ENCODE measurements at places on chromosomes 1 and 21.

DNA sequence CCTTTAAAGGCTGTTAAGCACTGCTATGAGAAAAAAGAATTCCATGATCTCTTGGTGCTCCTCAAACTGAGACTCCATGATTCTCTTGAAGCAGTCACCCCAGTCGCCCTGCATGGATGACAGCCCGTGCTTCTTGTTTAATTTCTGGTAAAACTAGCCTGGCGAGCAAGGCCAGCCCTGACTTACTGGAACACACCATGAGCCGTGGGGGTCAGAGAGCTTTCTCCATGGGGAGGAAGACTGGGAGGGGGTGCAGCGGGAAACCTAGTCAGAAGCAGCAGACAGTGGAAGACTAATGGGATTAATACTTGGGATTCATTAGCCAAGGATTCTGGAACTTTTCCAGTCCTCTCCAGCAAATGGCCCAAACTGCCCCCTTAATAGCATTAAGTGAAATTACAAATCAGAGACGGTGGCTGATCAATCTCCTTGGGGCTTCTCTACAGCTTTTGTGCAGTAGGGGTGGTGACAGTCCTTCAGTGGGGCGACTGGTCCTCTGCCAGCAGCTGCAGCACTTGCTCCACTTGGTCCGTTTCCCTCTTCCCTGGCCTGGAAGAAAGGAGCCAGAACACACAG lies 57.2 kb upstream of the LRRN2 start:
- no peak for DNase-seq

- DNase-seq = no peak
Observed at GRCh38 chr1:210587566-210587965, 258.9 kb downstream of the HHAT start.

- no peak for DNase-seq
Observed at GRCh38 chr1:85571181-85571759, 9.3 kb upstream of the CCN1 start.

- DNase-seq = no peak
Observed at GRCh38 chr1:30675761-30676160, 47.6 kb downstream of the MATN1 start.

DNA sequence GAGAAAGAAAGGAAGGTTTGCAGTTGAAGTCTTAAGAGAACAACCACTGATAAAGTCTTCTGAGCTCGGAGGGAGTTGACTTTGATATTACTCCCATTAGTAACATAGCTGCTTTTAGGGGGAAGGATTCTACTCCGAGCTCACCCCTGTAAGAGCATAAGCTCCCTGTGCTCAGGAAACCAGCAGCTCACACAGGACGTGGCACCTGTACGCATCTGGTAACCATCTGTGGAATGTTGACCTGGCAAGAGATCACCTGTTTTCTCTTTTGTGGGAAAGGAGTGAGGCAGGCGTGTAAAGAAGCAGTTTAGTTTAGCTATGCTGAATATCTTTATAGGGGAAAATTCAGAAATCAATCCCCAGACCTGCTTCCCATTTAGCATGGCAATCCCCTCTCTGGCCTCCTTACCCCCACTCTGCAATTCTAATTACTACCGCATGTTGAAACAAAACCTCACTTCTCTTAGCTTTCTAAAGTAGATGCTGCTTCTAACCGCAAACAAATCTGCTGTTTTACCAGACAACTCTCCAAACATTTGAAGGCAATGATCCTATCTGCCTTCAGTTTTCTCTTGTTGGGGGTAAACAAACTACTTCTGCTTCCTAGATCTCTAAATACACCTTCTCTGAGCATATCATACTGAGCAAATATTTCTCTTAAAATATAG lies 121.8 kb upstream of the KCNK1 start:
- no peak for DNase-seq

- DNase-seq = no peak
Observed at GRCh38 chr1:185969524-185969991, 235.4 kb downstream of the HMCN1 start.

DNA sequence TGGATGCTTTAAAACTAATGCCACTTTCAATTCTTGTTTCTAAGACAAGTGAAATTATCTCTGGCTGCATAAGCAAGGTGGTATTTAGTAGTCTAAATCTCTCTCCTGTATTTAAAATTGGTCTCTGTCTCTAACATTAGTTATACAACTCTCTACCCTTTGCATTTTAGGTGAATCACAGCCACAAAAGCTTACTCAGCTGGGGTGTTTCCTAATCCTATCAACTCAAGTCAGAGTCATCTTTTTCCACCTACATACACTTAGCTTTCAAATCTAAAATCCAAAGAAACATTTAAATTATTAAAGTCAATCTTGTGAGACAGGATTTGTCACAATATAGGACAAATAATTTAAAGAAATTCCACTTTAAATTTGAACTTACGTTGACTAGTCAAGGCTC lies 255.1 kb upstream of the CXADR start:
- no peak for DNase-seq

- no peak for DNase-seq
Observed at GRCh38 chr1:219265026-219265515, 91.4 kb downstream of the LYPLAL1 start.

DNA sequence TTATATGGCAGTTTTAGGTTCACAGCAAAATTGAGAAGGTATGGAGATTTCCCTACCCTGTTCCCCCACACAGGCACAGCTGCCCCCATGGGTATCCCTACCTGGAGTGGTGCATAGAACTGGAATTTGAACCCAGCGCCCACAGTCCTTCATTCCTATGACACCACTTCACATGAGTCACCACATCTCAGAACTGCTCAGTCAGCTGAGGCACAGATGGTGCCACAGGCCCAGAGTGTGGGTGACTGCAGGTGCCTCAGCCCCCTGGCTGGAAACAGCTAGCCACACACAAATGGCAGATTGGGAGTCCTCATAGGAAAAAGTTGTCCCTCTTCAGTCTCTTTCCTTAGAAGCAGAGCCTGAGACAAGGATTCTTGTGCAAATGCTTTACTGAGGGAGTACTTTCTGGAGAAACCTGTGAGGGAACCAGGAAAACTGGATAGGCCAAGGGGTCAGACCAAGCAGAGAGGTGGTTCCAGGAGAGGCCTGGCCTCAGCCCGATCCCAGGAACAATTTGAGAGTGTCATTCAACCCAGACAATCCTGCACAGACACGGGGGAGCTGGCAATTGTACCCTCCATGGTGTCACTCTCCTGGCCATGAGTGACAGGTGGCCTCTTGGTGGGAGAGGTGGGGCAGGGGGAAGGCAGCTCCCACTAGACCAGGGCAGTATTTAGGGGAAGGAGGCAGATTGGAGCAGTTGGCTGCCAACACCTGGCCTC lies 6.9 kb downstream of the PLA2G2D start:
- DNase-seq = no peak

DNA sequence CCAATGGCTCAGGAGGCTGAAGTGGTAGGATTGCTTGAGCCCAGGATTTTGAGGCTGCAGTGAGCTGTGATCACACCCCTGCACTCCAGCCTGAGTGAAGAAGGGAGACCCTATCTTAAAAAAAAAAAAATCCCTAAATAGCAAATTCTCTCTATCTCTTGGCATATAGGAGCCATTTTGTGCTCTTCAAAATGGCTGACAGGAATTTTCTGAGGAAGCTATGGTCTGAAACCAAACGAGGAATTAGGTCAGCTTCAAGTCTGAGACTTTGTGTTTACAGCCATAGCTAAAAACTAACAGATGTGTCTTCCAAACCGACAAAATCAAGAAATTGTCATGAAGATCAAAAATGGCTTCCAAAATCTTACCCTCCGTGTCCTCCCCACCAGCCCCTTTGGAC lies 10.6 kb downstream of the CD247 start:
- no peak for DNase-seq

GRCh38 chr1:32405672-32406467 lies 11.6 kb upstream of the BSDC1 start:
- DNase-seq = no peak

- no peak for DNase-seq
Observed at GRCh38 chr1:14897997-14898645, 255.4 kb upstream of the TMEM51 start.

- DNase-seq = no peak
Observed at GRCh38 chr1:88001460-88001859, 672.8 kb downstream of the LMO4 start.

GRCh38 chr1:16614361-16615252 lies 1.2 kb upstream of the NBPF1 start:
- DNase-seq = no peak

DNA sequence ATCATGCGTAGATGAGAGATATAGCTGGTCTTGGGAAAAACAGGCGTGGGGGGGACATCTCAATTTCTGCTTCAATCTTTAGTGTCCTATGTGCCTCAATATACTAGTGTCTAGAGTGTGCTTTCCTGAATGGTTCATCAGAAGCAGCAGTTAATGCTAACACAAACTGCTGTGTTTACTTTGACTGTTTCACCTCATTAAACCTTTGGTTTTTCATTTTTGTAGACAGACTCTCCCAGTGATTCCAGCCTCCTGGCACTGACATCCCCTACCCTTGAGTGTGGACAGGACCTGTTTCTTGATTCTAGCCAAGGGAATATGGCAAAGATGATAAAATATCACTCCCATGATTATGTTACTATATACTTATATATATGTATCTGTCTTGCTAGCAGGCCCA lies 37.6 kb downstream of the ZYG11A start:
- DNase-seq = no peak

DNA sequence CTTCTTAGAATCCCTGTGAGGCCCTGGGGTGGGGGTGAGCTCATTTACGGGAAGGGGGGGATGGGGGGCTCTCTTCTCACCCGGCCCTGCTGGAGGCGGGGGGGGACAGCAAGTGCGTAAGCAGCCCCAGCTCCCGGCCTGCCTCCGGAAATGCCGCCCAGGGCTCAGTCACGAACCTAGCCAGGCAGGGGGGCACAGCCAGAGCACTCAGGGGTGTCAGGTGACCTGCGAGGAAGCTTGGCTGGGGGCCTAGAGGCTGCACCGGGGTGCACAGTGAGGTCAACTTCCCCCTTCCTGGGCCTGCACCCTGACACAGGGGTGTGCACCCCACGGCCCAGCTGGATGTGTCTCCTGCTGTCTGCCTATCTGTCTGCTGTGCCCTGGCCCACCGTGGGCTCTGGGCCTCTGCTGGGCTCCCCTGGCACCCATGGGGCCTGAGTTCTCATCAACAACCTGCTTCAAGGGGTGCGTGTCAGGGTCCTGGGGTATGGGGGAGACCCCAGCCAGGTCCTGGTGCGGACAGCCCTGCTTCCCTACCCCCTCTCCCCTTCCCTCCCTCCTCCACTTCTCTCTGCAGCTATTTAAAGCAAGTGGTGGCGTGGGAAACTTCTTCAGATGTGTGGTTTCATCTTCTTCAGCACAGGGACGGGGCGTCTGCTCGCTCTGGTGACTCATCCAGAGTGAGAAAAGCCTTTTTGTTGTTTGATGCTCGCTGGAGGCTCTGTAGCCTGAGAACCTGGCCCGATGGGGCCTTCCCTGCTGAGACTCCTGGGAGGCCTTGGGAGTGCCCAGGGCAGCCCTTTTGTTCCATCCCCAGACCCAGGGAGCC lies 92.5 kb upstream of the RUNX3 start:
- peak; percentile 95 for DNase-seq

- no peak for DNase-seq
Observed at GRCh38 chr1:160428053-160428452, 27.7 kb downstream of the VANGL2 start.

GRCh38 chr1:168180148-168180524 lies 1.4 kb downstream of the TIPRL start:
- DNase-seq = no peak

DNA sequence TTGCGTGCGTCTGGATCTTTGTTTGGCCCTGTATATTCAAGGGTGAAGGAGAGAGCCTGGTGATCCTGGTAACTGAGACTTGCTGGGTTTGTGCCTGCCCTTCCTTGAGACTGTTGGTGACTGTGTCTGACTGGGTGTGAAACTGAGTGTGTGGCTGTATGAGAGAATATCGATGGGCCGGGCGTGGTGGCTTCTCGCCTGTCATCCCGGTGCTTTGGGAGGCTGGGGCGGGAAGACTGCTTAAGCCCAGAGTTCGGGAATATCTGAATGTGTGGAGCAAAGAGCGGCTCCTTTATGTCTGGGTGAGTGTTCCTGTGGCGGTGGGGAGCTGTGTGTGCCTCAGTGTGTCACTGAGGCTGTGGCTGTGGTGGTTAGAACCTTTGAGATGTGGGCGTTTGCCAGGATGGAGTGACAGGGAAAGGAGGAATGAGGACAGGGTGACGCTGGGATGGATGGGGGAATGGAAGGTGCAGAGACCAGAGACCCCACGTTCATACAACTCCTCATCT lies 2.7 kb upstream of the MARCKSL1 start:
- DNase-seq = no peak

DNA sequence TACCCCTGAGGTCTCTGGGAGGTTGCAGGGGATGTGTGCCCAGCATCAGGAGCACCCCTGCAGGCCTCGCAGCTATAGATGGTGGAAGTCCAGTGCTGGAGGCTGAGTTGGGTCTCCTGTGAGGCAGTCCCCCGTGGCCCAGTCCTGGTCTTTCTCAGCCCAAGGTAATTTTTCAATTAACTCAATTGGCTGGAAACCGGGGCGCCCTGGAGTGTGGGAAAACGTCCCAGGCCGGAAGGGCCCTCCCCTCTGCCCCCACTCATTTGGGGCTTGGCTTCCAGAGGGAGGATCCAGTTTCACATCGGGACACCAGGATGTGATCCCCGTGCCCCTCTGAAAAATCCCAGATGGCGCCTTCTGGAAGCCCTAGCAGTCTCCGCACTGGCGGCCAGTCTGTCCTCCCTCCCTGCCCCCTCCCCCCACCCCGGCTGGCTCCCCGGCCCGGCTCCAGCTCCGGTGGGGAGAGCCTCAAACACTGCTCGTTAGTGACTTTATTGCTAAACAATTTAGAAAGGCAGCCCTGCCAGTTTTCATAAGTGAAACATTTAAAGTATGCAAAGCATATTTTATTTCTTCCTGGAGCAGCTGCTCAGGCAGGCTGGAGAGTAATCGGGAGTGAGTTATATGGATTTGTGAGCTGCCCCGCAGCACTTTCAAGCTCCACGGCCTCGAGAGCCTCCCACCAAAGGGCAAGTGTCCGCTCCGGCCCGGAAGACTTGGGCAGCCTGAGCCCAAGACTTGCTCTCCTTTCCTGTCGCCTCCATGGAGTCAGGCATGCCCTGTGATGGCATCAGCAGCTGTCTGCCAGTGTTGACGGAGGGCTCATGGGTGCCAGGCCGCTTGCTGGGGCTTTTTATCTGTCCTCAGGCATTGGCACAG lies 208.2 kb upstream of the TMEM51 start:
- DNase-seq = no peak

All from activated CD8-positive, alpha-beta memory T cell treated with anti-CD3 and anti-CD28 coated beads for 4 hours (primary cell).